ENCODE measurements at places on chromosomes 4 and X.
A peak's percentile ranks its signal among the peaks of the same experiment; 100 is the strongest.

GRCh38 chr4:165505958-165506837 lies 127.4 kb downstream of the CPE start:
- DNase-seq = no peak

DNA sequence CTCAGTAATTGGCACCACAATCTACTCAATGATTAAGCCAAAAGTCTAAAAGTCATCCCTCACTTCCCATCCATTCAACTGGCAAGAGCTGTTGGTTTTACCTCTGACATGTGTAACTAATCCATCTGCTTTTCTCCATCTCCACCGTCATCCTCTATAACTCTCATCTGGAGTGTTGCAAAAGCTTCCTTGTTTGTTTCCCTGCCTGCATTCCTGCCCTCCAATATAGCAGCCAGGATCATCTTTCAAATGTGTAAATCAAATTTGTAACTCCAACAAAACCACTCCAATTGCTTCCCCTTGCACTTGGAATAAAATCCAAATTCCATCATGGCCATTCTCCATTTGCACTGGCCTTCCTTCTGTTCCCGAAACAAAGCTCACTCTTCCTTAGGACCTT lies 4.3 kb upstream of the PLAC8 start:
- no peak for DNase-seq

DNA sequence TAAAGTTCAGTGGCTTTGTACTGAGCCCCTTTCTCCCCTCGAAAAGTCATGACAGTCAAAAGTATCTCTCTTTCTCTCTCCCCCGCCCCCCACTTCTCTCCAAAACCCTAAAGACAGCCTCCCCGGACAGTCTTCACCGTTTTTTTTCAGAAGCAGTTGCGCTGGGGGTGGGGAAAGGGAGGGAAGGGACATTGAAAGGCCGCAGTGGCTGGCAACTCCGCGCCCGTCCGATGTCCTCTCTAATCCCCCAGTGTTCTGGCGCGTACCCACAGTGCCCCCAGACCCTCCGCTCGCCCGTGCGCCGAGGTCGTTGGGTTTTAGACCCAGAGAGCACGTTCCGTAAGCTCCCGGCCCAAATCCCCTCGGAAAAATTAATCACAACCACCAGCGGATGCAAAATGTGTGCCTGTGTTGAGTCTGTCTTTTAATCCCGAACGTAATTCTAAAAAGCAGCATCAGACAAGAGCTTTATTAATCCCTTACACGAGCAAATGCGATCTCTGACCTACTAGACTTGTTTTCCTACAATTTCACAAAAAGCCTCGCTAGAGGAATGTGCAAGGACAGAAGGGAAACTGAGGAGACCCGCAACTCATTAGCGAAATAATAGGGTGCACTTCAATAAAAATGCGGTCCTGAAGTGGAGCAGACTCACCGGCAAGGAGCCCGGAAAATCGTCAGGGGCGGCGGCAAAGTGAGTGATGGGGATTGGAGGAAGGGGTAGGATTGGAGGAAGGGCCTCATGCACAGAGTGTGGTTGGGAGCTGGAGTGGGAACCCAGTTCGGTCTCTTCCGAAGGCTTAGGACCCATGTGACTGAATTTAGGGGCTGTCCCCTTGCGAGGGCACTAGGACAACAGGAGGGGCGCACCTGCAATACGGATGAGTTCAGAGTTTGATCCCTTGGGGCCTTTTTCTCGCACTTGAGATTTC lies 12.2 kb upstream of the PRDM8 start:
- peak; percentile 51 for DNase-seq

- no peak for DNase-seq
Observed at GRCh38 chr4:164753873-164754488, at the start of gene SMIM31. Gene SMIM31, plus strand, starts transcription at chr4:164754131. Its CDS starts 16,313 bp downstream, at chr4:164770444.

GRCh38 chr4:160353548-160353947 lies 1250.7 kb downstream of the RAPGEF2 start:
- DNase-seq = no peak

DNA sequence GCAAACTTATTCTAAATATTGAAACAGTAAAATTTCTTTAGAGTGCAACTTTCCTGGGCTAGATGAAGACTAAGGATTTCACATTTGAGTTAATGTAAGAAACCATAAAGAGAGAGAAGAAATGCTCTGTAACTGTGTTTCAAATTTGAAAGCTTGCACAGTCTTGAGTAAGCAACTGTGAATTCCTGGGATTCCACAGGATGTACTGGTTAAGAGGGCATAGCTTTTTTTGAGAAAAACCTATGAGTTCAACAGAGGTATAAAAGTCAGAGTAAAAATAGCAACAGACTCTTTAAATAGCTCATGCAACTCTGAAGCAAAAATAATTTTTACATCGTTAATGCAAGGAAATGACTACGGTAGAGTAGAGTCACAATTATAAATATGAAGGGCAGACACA lies 25.5 kb downstream of the ZNF330 start:
- DNase-seq = no peak

- DNase-seq = no peak
Observed at GRCh38 chrX:39296472-39296871, 495.2 kb downstream of the MID1IP1 start.

DNA sequence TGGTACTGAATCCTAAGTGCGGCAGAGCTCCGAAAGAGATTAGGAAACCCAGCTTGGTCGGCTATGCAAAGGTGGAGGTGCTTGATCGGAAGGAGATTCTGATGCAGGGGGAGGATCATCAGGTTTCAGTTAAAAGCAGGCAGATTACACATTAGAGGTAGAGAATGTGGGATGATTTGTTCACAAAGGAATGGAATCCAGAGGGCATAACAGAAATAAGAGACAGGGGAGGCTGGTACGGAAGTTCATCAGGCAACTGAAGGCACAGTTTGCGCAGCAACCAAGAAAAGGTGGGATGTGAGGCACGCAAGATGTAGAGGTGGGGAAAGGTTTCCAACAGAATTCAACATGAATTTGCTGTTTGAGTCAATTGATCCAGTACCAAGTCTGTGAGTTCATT lies 424 bp upstream of the ZNF330 start:
- no peak for DNase-seq

DNA sequence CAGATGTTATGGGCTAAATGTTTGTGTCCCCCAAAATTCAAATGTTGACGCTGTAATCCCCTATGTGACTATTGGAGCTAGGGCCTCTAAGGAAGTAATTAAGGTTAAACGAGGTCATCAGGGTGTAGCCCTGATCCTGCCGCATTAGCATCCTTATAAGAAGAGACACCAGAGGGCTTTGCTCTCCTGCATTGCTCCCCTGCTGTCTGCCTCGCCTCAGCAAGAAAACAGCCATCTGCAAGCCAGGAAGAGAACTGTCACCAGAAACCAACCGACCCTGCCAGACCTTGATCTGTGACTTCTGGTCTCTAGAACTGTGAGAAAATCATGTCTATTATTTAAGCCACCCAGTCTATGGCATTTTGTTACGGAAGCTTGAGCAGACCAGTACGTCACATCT lies 331.9 kb downstream of the DCTD start:
- peak; percentile 29 for DNase-seq

GRCh38 chr4:123110685-123111084 lies 188.3 kb upstream of the NUDT6 start:
- DNase-seq = no peak

DNA sequence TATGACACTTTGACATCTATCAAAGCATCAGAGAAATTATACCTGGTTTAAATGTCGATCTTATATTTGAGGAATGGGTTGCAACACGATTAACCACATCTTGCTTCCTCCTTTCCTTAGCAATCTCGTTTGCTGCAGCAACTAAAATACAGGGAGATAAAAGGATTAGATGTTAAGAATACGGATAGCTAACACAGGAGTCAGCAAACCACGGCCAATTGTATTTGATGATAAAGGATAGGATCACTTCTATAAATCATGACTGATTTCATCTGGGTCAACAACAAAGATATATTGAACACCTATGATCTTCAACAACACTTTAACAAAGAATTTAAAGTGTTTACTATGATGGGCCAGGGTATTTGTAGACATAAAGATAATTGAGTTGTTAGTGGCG lies 5.0 kb downstream of the MAP7D3 start:
- DNase-seq = no peak

DNA sequence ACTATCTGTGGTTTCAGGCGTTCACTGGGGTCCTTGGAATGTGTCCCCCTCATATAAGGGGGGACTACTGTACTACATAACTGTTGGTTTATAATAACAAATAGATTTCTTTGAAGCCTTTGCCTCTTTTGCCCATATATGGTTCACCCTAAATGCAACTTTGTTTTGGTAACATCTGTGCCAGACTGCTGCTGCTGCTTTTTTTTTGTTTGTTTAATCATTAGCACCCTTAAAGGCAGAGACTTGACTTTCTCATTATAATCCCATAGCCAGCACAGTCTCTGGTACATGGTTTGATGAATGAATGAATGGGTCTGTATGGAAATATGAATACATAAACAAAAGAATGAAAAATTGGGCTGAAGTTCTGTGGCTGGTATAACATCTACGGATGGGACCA lies 80.2 kb upstream of the LHFPL1 start:
- no peak for DNase-seq

DNA sequence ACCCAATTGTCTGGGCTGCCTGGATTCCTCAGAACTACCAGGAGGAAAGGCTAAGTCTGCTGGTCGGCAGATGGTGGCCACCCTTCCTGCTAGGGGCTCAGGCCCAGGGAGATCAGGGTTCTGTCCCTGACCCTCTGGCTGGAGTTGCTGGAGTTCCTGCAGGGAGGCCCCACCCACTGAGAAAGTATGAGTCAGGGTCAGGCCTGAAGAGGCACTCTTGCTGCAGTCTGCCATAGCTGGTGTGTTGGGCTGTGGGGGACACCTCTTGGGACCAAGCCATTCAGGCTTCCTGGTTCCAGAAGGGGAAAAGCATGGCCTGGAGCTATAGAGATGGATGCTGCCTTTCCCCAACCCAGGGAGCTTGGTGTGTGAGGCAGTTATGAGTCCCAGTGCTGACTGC lies 40.4 kb upstream of the PCDH18 start:
- no peak for DNase-seq

GRCh38 chr4:121943941-121944340 lies 7.9 kb downstream of the TRPC3 start:
- no peak for DNase-seq

Measured in NCI-H524 (cell line).